Esophagus squamous epithelium (tissue), 5 donors: ENCODE measurements at places on chromosomes 7 and 10.

DNA sequence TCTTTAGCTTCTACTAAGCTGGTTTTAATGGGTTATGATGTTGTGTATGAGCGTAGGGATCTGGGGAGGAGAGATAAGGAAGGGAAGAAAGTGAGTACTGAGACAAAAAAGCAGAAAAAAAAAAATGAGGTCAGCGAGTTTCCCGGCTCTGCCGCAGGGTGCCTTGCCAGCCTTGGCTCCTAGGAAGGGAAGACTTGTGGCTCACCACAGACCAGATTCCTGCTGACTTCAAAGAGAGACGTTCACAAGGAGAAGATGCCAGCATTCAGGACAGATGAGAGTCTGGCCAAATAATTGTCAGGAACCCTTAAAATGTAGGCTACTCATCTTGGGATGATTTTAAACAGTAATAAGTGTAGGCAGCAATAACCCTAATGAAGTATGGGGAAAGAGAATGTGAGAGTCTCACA, 11.4 kb upstream of the FAS start:
- DNase-seq, result no peak

DNA sequence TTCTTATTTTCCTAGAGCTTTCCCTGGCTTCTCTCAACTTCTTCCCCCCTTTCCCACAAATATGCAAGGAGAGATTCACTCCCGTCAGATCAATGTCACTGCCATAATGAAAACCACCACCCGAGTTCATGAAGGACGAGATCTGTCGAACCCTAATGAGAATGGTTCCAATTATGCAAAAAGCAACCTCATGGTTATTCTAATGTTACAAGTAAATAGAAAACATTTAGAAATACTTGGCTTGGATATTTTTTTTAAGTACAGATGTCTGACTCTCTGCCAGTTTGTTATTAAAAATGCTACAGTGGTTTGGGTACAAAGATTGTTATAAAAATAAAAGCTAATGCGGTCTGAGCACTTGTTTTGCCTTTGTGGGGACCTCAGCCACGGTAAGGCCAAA, 25.9 kb upstream of the EMX2 start:
- no peak for DNase-seq

GRCh38 chr7:100799037-100799896, 28.1 kb downstream of the EPHB4 start:
- DNase-seq, result no peak

- no peak for DNase-seq
Observed at GRCh38 chr7:101542527-101543241, 86.4 kb downstream of the MYL10 start.

DNA sequence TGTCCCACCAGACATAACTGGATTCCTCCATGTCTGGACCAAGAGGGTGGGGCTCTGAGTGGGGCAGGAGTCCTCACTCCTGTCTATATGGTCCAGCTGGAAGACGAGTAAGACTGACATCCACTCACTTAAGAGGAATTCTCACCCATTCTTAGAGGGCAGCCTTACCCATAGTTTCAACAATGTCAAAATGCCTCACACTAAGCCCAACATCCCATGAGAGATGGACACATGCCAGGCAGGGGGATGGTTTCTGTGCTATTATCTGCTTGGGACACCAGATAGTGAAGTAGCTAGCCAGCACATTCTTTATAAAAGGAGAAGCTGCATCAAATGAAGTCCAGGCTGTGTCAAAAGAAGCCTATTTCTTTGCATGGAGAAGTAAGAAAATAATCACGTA, 4.7 kb upstream of the LANCL2 start:
- no peak for DNase-seq
